ENCODE measurements at places on chromosomes 2 and 18.

GRCh38 chr2:16507655-16508489 lies 157.8 kb downstream of the CYRIA start:
- DNase-seq: peak; percentile 56

- DNase-seq: no peak
Observed at GRCh38 chr18:13603304-13604019, 122.9 kb downstream of the FAM210A start.

- DNase-seq: no peak
Observed at GRCh38 chr18:44828080-44828479, 147.4 kb downstream of the SETBP1 start.

DNA sequence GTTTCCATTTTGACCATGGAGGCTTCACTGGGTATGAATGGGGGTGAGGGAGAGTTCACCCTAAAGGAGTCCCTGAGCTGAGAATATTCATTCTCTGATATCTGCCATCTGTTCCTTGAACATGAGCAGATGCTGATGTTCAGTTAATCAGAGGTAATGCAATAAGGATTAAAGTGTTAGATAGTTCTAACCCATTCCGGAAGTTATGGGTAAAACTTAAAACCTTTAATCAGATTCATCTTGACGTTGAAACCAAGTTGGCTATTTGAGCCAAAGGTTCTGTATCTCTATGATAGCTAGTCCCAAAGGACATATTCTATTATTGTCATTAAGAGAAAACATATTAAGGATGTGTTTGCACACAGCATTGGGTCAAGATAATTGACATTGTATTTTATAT lies 268.9 kb downstream of the PLCL1 start:
- DNase-seq: no peak

GRCh38 chr2:20670315-20671035 lies 3.5 kb downstream of the GDF7 start:
- no peak for DNase-seq

- DNase-seq: peak; percentile 35
Observed at GRCh38 chr2:10501980-10502802, 54.1 kb upstream of the ODC1 start.

GRCh38 chr18:25678221-25678620 lies 326.3 kb upstream of the ZNF521 start:
- no peak for DNase-seq

DNA sequence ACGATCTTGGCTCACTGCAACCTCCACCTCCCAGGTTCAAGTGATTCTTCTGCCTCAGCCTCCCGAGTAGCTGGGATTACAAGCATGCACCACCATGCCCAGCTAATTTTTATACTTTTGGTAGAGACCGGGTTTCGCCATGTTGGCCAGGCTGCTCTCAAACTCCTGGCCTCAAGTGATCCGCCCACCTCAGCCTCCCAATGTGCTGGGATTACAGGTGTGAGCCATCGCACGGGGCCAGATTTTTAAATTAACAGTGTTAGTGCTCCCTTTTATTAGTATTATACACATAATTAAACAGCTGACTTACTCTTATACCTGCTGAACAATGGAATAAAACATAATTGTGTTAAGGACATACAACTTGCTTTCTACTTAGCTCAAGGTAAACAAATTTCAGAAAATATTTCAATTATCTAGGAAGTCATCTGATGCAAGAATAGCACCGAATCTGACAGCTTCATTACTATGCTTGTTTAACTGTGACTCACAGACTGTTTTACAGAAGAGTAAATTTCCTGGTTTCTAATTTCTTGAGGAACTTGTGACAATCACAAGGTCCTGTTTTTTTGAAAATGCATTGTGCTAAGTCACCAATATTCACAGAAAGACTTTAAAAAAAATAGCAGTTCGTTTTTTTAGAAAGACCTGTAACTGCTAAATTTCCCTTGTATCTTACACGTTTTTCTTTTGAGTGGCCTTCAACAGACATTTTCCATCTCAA lies 51.2 kb downstream of the SPIRE1 start:
- no peak for DNase-seq

DNA sequence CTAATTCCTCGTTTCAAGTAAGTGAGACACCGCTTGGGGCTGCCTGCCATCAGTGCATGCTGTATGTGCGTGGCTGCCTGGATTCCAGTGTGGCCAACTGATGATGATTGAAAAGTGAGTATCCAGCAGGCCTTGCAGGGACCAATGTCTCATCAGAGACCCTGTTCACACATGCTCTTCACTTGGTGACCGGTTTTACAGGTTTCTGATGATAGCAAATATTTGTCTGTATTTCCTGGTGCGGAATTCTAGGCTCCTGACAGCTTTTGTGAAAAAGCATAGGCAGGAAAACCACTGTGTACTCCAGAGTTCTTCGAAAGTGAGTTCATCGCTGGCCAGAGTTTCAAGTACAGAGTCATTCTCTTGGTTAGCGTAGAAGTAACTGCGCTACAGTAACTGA lies 13.8 kb upstream of the YWHAQ start:
- DNase-seq: peak; percentile 32

- DNase-seq: no peak
Observed at GRCh38 chr2:157874997-157875640, 1.0 kb downstream of the ACVR1 start.

DNA sequence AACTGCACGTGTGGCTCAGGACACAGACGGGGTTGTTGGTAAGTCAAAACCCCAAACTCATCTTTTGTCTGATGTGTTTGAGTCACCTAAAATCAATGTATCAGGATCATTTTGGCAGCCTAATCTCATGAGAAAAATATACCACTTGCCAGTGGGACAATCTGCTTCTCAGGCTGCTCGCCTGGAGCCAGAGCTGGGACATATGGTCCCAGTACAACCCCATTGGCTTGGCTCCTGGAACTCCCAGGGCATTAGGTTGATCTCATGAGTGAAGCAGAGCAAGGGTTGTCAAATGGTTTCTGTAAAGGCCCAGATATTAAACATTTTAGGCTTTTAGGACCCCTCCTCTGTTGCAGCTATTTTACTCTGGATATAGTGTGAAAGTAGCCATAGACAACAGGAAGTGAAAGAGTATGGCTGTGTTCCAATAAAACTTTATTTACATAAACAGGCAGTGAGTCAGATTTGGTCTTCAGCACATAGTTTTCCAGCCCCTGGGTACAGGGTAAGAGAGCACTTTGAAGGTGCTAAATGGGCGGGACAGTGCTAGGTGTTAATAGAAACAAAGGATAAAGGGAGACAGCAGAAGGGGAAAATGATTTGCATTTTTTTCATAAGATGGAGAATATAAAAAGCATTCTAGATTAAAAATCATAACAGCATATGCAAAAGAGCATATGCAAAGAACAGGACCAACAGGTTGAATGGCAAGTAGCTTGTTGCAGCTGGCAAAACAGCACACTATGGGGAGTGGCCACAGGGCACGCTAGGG lies 290.8 kb downstream of the KCNS3 start:
- DNase-seq: no peak

DNA sequence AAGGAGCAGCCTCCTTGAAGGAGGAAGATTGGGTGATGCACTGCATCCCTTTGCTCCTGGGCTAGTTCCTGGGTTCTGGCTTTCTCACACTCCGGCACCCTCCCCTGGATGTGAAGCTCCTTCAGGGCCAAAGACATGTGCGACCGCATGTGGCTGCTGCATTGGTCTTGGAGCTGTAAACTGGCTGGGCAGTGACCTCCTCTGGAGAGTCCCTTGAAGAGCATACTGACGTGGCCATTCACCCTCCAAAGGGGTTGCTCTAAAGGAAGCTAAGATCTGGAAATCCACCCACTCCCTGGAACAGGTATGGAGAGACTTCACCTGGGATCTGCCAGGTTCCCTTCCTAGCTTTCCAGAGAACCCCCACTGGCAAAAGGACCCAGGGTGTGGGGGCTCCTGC lies 62.1 kb downstream of the TMEM17 start:
- DNase-seq: no peak

- no peak for DNase-seq
Observed at GRCh38 chr2:219228041-219228910, 1.2 kb downstream of the ATG9A start.

DNA sequence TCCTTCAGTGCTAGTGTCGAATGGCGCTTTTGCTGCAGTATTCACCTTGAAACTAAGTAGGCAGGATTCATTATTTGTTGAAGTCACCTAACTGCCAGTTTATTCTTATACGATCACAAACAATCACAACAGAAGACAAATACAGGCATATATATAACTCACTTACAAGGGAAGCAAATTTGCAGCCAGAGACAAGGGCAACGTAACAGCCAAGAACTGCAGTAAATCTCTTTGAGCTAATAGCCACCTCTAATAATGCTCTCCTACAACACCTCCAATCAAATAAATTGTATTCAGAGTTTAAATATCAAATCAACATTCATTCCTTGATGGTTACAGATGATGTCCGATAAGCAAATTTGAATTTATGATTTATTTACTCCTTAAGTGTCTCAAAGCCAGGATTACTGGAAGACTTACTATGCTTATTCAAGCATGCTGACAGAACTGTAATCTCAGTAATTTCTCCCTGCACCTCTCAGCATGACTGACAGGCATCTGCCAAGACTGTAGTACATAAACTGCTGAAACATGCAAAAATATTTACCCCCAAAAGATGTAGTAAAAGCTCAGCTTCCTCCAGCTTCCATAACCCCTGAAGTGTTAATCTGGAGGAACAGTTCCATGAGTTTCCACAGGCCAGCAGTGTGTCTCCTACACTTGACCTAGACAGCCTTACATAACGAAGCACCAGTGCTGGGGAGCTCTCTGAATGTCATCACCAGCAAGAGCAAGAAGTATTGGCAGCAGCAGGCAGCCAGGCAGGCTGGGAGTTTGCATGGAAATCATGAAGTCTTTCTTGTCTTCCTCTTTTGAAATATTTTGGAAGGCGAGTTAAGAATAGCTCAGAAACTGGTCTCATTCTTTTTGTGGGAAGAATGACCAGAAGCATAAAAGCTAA lies 20.9 kb upstream of the SCN1A start:
- no peak for DNase-seq

- no peak for DNase-seq
Observed at GRCh38 chr2:174080672-174081121, 115.5 kb upstream of the SP3 start.

- DNase-seq: peak; percentile 77
Observed at GRCh38 chr2:3222636-3223035, 155.0 kb downstream of the EIPR1 start.

DNA sequence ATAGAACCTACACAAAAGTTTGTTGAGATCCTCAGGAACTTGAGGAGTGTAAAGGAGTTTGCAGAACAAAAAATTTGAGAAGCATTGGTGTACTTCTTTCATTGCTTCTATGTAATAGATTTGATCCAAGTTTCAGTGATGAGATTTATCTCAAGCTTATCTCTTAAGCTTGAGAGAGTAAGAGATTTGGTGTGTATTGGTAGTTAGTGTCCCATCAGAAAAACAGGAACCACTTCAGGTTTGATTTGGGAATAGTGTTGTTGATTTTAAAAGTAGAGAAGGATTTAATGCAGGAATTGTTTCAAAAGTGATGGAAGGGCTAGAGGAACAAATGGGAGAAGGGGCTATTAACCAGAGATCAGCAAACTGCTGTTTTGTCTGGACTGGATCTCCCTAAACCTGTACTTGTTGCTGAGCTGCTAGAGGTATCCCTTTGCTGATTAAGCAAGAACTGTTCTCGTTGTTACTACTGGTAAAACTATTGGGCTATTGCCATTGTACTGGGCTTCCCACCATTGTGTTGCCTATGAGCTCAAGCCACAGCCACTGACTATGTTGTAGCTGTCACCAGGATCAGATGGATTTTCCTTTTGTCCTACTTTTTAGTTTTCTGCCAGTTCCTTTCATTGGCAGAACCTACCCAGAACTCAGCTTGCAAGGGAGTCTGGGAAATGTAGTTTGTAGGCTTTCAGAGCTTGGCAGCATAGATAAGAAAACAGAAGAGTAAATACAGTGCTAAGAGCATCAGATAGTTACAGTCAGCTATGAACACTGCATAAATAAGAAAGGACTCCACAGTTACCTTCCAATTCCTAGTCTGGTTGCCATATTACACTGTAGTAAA lies 39.3 kb downstream of the RAB10 start:
- DNase-seq: no peak
